ENCODE measurements at places on chromosomes 16 and 17.

GRCh38 chr17:57744195-57745170, 616 bp downstream of the CCDC182 start:
- DNase-seq: no peak

- DNase-seq: no peak
Observed at GRCh38 chr16:11493531-11493929, 93.2 kb downstream of the LITAF start.

DNA sequence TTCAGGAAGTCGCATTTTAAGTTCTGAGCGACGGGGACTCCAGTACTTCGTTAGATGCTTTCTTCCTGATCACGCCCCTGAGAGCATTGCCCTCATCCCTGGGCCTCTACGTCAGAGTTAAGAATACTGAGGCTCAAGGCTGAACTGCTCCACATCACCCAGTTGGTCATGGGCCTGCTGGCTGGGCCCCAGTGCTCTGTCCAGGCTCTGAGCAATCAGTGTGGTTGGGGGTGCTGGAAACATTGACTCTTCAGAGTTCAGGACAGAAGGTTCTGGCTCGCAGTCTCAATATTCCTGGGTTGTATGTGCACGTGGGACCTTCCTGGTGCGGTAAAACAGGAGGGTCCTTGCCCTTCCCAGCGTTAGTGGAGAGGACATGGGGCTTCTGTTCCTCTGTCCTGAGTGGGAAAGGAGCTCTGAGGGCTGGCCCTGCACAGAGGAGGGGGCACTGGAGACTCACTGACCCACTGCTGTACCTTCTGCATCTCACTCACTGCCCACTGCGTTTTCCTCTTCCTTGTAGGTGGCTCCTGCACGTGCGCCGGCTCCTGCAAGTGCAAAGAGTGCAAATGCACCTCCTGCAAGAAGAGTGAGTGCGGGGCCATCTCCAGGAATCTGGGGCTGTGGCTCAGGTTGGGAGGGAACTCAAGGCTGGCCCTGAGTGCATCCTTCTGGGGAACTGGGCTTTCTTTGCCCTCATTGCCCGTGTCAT, 518 bp downstream of the MT1E start:
- DNase-seq: no peak

GRCh38 chr16:17408296-17408695, 62.5 kb downstream of the XYLT1 start:
- no peak for DNase-seq

DNA sequence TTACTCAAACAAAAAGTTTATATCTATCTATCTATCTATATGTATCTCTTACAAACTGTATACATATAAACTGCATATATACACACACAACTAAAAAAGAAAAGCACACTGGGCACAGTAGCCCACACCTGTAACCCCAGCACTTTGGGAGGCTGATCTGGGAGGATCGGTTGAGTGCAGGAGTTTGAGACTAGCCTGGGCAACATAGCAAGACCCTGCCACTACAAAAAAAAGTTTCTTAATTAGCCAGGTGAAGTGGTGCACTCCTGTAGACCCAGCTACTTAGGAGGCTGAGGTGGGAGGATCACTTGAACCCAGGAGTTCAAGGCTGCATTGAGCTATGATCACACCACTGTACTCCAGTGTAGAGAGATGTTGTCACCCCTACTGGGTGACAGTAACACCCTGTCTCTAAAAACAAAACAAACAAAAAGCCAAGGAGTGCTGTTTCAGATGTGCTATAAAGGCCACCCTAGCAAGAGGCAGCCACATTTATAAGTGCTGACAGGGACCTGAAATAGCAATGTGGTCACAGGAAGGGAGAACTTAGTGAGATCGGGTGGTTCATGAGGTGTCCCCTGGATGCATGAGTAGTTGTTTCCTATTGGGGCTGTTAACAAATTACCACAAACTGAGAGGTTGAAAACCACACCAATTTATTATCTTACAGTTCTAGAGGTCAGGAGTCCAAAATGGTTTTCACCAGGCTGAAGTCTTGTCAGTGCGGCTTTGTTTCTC, 4.8 kb downstream of the CD2BP2 start:
- DNase-seq: no peak

- DNase-seq: no peak
Observed at GRCh38 chr17:77943971-77944370, 14.5 kb upstream of the TNRC6C start.

DNA sequence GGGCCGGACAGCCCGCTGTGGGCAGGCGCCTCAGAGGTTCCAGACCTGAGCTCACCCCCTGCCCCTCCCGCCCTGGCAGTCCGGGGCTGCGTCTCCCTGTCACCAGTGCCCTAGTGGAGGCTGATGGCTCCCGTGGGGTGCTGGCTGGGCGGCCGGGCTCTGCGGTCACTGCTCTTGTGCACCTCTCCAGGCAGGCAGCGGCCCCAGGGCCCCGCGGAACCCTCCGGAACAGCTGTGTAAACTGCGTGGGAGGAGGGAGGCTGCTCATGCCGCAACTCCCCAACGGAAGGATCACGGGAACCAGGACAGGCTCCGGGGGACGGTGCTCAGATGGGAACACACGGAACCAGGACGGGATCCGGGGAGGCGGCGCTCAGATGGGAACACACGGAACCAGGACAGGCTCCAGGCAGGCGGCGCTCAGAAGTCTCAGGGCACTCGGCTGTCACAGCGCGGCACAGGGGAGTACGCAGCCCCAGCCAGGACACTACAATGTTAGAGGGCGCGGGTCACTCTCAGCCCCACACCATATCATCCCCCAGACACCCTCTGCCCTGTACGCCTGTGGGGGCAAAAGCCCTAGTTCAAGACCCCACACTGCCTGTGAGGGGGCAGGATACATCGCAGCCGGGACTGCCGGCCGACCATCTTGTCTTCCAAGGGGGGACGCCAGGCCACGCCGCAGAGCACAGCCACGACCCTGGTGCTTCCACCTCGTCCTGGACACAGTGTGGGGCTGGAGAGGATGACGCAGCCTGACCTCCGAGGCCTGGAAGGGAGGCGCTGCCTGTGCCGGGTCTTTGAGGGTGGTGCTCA, 74.0 kb upstream of the GNG13 start:
- DNase-seq: no peak

- DNase-seq: no peak
Observed at GRCh38 chr16:28217326-28217725, 5.6 kb upstream of the XPO6 start.

- DNase-seq: no peak
Observed at GRCh38 chr16:14628806-14629611, 1.1 kb downstream of the PARN start.

DNA sequence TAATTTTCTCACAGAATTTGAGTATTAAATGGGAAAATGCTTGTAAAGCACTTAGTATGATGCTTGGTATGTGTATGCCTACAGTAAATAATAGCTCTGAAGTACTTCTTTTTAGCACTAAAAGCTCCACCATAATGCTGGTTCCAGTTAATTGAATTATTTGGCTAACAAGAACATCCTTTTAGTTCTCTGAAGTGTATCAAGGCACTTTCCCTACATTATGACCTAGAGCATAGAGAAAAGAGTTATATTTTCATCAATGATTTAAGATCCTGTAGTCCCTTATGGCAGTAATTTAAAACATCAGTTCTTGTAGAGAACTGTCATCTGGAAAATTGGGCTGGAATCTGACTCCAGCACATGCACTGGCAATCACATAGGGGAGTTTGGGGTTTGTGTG, 21.9 kb upstream of the PHAF1 start:
- DNase-seq: no peak

DNA sequence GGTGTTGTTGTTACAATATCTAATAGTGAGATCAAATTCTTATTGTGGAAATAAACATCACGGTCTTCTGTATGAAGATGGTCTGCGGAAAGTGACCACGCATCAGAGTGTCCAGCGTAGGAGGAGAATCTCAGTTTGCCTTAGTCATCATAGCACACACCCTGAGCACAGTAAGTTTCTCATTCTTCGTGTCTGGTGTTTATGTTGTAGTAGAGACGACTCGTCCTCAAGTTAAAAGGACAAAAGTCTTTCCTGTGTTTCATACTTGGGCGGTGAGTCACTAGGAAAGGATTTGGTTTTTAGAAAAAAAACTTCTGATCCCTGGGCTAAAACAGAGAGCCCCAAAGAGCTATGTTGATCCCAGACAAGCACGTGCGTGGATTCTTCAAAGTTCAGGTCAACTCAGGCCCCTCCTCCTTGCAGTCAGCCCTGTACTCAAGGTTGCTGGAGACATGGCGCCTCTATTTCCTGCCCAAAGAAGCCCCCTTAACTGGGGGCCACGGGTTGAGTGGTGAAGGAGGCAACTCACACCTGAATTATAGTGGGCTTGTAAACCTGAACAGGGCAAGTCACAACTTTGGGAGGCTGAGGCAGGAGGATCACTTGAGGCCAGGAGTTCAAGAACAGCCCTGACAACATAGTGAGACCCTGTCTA, 170.4 kb downstream of the ZFHX3 start:
- no peak for DNase-seq

DNA sequence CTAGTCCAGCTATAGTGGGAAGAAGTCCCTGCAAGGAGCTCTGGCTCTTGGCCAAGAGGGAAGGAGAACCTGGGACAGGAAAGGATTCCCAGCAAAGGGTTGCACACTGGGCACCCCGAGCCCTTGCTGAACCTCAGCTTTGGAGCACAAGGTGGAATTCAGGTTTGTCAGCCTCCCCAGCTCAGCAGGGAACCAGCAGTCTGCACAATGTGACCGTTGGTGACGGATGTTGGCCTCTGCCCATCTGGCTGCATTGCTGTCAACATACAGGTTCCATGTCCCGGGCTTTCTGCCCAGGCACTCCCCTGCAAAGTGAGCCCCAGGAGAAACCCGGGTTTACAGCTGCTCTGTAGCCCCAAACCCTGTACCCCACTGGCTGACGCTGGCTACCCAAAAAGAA, 6.7 kb downstream of the RPRML start:
- DNase-seq: no peak

- no peak for DNase-seq
Observed at GRCh38 chr17:57549468-57549867, 195.6 kb downstream of the CCDC182 start.

DNA sequence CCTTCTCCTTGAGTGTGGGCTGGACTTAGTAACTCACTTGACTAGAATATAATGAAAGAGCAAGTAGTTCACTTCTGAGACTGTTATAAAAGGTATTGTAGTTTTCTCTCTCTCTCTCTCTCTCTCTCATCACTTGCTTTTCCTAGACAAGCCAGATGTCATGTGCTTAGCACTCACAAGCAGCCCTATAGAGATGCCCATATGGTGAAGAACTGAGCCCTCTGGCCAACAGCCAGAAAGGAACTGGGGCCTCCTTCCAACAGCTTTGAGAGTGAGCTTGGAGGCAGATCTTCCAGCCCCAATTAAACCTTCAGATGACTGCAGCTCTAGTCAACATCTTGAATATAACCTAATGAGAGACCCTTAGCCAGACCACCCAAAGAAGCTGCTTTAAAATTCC, 440.5 kb downstream of the GRIN2A start:
- DNase-seq: no peak

DNA sequence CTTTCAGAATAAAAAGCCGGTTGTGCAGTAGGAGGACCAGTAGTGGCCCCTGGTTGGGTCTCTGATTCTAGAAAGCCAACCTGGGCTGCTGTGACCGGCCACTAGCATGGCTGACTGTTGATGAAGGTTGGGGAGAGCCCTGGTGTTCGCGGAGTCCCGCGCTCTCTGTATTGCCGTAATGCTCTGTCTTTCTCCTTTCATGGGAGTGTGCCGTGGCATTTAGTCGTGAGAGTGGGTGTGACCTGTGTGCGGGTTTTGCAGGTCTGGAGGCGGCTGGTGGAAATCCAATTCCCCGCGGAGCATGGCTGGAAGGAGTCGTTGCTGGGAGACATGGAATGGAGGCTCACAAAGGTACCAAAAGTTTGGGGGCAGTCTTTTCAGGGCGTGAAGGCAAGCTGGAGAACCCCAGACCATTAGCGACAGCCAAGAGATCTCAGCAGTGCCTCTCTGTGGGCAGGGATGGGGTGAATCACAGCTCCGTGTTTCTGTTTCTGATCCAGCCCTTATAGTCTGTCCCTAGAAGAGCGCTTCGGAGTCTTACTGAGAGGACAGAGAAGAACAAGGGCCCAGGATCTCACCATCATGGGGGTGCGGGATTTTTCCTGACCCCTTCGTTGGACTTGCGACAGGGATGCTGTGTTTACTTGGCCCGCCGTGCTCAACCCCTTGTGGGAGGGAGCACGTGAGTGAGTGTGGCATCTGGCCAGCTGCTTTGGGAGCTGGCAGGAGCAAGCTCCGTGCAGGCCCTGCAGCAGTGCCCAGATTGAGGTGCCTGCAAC, 56.5 kb downstream of the RNF213 start:
- no peak for DNase-seq

DNA sequence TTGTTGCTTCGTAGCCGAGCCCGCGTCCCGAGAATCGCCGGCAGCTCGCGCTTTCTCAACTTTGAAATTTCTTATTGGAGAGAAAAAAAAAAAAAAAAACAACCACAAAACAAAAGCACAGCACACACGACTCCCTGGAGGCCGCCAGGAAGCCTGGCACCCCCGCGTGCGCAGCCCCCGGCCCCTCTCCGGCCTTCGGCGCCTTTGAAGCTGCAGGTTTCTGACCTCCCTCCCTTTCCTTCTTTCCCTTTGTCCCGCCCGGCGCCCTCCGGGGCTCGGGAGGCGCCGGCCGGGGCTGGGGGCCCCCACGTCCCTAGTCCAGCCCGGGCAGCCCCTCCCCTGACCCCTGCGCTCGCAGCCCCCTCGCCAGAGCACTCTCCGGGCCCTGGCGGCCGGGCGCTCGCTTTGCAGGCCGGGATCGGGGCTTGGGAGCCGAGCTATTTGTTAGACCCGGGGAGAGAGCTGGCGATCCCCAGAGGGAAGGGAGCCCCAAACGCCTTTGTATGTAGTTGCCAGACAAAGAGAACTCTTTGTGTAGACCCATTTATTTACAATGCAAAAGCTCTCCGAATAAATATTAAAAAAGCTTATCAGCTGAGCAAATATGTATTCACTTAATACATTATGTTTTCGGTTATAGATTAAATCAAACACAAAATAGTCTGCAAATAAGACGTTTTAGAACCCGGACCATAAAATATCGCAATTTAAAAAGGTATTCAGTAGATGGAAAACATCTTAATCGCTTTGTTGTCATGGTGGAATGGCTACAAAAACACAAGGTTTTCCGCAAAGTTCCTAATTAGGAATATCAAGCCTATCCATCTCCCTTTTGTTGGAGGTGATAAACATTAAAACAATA, 2.3 kb downstream of the BAHCC1 start:
- DNase-seq: no peak

- no peak for DNase-seq
Observed at GRCh38 chr17:64092952-64093451, 36.9 kb downstream of the ERN1 start.
